ENCODE measurements at places on chromosomes 3 and 15.

GRCh38 chr3:29683018-29683993 lies 402.4 kb downstream of the RBMS3 start:
- DNase-seq: no peak

DNA sequence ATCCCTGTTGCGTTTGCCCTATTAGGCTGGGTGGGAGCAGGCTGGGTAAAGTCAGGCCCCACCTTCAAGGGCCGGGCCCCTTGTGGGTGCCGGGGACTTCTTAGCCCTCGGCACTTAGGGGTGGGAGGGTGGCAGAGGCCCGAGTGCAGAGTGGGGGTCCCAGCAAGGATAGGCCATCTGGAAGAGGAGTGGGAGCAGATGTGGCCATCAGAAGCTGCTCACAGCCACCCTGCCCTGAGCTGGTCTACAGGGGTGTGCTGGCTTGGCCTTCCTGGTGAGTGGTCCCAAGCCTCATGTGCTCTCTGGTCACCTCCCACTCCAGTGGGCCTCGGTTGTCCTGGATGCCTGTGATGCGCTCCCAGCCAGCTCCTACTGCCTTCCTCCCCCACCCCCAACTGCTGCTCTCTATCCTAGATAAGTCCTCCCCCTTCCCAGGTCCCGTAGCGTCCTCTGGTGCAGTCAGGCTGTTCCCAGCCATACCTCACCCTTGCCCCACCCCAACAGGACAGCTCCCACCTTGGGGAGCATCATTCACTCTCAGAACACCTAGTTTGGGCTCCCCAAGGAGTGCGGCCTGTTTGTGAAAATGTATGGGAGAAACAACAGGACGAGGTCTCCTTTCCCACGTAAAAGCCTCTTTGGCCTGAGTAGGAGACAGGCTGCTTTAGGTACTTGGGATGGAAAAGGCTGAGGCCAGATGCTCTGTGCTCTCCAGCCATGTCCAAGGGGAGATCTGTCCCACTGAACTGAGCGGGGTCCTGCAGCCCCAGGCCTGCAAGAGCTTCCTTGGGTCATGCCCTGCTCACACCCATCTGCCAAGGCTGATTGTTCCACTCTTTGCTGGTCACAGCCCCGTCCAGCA lies 24.9 kb upstream of the PLXNA1 start:
- DNase-seq: no peak

DNA sequence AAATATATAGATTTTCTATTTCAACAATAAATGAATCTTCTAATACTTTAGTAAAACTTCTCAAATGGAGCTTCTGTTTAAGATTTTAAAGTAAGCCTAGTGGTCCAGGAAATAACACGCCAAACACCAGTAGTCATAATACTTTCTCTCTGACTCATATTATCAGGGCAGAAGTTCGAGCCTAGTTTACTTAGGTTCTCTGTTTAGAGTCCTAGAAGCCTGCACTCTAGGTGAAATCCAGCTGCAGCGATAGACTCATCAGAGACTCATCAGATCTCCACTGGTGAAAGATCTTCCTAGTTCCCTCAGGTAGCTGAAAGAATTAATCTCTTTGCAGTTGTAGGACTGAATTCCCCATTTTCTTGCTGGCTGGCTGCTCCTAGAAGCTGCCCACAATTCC lies 552.5 kb upstream of the ROBO2 start:
- DNase-seq: no peak

- DNase-seq: no peak
These were observed 569 bp downstream of the HIGD2B start for GRCh38 chr15:72685301-72685924.

DNA sequence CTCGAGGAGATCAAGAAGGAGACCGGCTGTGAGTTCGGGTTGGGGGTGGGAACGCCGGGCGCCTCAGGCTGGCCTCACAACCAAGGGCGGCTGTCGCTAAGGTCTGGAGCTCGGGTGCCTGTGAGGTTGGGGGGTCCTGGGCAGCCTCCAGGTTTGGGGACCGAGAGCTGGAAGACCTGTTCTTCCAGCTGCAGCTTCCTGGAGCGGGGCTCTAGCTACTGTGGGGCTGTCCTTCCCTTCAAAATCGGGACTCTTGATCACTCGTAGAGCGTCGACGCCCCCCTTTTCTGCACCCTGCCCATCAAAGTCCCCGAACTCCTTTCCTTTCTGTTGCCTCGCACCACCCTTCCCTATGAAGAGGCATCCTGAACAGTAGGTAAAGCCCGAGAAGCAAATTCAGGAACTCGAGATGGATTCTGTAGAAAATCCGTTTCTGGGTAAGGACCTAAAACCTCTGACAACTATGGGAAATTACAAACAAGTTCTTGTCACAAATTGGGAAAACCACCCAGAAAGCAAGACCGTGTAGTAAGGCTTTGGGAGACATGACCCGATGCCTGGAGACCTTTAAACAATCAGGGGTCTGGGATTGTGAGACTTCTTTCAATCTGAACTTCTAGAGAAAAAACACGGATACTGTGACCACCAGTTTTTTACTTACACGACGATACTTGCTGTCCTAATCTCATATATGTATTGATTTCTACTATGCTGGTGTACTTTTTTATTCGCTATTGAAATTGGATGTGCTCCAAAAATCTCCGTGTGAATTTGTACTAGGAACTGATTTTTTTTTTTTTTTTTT lies 556 bp downstream of the CHP1 start:
- DNase-seq: peak; percentile 30

DNA sequence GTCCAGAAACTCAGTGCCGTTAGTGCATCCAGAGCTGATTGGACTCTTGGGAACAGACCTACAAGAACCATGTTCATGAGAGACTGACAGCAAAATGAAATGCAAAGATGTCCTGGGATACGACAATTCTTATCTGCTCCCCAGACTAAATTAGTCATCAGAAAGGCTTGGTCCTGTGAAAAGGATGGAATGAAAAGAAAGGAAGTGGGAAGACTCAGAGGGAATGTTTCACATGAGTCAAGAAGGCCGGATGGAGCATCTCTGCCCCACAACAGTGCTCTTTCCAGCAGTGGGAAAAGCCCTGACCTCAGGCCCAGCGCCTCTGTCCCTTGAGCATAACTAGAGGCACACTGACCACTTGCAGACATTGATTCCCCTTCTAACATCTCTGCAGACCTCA lies 39.3 kb upstream of the UACA start:
- no peak for DNase-seq

DNA sequence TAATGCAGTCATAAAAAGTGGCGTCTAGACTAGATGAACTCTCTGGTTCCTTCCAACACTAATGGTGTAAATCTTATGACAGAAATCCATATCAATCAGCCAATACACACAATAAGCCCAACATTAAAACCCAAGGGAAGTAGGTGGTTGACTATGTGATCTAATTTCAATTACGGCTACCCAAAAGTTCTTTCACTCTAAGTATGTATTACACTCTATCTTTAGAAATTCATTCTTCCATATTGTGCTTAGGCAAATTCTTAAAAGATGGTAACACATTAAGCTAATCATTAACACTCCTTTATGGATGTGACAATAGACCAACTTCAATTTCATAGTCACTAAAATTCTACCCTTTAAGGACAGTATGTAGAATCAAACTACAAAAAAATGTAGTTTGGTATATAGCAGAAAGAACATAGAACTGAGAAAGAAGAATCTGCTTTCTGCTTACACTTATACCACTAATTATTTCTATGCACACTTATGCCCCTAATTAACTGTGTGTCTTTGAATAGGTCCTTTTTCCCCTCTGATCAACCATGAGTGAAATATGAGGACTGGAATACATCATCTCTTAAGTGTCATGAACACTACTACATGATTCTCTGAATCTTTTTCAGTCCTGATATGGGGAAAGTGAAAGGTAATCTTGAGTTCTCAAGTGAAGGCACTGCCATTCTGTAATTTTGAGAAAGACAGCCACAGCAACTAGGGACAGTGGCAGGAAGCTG lies 557.6 kb downstream of the IGSF11 start:
- no peak for DNase-seq

DNA sequence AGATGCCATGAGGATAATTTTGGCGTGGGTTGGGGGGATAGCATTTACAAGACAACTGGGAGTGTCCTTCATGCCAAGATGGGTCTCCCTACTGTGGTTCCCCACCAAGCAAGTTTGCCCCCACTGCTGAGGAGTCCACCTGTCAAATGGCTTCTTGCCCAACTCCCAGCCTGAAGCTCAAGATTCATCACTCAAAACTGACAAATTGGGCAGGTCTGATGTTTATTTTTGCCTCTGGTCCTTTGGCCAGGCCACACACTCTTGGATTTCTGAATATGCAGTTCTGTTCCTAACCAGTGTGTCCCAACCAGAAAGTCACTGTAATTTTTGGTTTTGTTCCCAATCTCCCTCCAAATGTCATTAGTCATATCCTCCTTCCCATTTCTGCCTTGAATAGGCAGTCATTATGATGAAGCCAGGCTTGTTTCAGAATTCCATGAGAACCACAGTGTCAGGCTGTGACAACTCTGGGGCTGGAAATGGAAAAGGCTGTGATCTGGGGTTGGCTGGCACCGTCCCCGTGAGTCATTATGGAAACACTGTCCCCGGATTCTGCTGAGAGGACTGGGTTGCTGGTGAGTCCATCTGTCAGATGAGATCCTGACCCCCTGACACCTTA lies 29.3 kb upstream of the MEF2A start:
- DNase-seq: no peak

- no peak for DNase-seq
These were observed 179.8 kb downstream of the SLCO3A1 start for GRCh38 chr15:92033314-92033713.

- DNase-seq: no peak
These were observed 14.6 kb upstream of the PIK3CA start for GRCh38 chr3:179133575-179133974.

DNA sequence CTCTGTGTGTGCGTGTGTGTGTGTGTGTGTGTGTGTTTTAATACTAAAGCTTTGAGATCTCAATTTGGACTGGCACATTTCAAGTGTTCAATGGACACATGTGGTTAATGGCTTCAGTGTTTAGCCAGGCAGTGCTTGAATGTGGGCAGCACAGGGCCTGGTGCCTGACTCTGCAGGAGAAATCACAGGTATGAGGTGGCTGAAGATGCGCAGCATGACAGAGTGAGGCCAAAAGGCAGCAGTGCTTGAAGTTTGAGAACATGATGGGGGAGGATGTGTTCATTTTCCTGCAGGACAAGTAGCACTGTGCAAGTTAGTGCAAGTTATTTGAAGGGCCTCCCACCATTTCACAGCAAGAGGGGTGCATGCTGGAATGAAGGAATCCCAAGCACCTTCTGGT lies 620.5 kb upstream of the TBL1XR1 start:
- DNase-seq: no peak

- no peak for DNase-seq
These were observed 505.7 kb upstream of the AGTR1 start for GRCh38 chr3:148191966-148192365.

DNA sequence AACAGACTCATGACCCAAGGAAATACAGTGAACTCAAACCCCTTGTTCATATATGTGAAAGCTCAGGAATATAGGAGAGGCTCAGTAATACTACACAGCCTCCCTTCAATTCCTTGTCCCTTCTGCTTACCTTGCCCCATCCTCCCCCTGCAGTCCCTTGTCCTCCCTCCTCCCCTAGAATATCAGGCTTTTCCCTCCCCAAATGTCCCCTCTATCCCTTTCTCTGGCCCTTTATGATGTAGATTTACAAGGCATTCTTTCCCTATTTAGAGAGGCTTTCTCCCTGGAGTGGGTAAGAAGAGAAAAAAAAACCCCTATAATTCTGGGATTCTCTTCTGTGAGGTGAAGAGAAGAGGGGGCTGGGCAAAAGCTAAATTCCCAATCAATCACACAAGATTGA lies 64.9 kb upstream of the KBTBD8 start:
- no peak for DNase-seq

- DNase-seq: no peak
These were observed 97.1 kb upstream of the SLC6A6 start for GRCh38 chr3:14305324-14305723.

DNA sequence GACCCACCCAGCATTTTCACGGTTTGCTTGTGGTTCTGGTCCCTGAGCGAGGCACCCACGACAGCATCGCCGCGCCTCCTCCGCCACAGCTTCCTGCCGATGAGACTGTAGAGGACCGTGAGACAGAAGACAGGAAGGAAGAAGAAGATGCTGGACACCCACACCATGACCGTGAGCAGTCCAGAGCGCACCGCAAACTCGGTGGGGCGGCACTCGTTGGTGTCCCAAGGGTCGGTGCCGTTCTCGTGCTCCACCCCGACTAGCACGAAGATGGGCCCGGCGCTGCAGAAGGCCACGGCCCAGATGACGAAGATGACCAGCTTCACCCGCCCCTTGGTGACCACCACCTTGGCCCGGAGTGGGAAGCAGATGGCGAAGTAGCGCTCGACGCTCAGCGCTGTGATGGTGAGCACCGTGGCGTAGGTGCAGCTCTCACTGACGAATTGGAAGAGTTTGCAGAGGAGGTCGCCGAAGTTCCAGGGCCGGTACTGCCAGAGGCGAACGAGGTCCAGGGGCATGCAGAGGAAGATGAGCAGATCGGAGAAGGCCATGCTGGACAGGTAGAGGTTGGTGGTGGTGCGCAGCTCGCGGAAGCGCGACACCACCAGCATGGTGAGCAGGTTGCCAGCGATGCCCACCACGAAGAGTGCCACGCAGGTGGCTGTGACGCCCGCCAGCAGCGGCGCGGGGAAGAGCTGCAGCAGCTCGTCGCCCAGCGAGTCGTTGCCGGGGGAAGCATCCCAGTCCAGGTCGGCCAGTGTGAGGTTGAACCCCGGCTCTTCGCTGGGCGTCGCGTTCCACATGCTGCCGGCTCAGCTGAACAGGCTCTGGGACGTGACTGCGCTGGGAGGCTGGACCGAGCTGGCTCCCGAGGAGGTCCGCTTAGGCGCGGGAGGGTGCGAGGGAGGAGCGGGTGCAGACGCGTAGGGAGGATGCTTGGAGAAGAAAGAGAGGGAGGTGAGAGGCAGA lies at the start of gene GHSR:
TSS of gene GHSR (minus strand) at position 846 of the 969 bp plus-strand sequence. CDS start at position 803, 43 bp downstream.
- DNase-seq: no peak

GRCh38 chr3:46049093-46049492 lies 21.8 kb upstream of the XCR1 start:
- DNase-seq: no peak

DNA sequence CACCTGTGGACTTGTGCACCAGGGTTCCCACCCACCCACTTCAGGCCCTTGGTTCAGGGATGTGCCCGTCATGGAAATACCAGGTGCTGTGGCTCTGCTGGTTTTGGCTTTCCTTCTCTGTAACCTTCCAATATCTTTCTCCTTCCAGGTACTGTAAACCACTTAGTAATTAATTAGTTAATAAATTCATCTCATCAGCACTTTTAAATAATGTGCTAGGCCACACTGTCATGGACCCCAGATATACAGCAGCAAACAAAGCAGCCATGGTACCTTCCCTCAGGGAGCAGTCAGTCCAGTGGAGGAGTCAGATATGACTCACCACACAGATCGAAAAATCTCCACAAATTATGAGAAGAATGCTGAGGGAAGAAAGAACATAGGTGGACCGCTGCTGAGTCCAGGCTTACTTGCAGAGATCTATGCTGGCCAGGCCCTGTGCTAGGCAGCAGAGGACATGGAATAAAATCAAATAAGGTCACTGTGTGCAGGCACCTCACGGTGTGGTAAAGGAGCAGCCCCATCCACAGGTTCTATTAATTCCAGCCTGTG lies 6.8 kb upstream of the GATA2 start:
- no peak for DNase-seq

GRCh38 chr3:44974416-44974815 lies 1.6 kb downstream of the ZDHHC3 start:
- no peak for DNase-seq

All from inflammatory macrophage treated with lipopolysaccharide for 1 hour (primary cell).